ENCODE measurements at places on chromosomes 5 and 9.

- DNase-seq, result no peak
These were observed 247.5 kb downstream of the CD180 start for GRCh38 chr5:66949066-66949465.

GRCh38 chr5:4330327-4330726, 734.7 kb downstream of the IRX1 start:
- DNase-seq, result no peak

DNA sequence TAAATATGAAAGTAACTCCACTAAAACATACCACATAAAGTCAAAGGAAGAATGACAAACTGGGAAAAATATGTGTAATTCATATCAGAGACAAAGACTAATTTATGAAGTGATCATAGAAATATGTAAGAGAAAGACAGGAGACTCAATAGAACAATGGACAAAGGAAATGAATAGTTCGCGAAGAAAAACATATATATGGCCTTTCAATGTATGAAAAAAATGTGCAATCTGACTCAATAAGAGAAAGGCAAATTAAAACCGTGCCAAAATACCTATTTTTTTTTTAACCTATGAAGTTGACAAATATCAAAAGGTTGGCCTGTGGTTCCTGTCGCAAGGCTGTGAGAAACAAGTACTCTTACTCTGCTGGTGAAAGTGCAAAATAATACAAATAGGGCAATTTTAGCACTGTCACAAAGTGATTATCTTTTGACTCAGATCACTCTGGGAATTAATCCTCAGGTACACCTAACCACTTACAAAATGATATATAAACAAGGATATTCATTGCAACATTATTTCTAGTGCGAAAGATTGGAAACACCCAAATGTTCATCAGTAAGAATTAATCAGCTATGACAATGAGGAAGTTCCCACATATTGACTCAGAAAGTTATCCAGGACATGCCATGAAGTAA, 3.7 kb downstream of the C9 start:
- DNase-seq, result no peak

DNA sequence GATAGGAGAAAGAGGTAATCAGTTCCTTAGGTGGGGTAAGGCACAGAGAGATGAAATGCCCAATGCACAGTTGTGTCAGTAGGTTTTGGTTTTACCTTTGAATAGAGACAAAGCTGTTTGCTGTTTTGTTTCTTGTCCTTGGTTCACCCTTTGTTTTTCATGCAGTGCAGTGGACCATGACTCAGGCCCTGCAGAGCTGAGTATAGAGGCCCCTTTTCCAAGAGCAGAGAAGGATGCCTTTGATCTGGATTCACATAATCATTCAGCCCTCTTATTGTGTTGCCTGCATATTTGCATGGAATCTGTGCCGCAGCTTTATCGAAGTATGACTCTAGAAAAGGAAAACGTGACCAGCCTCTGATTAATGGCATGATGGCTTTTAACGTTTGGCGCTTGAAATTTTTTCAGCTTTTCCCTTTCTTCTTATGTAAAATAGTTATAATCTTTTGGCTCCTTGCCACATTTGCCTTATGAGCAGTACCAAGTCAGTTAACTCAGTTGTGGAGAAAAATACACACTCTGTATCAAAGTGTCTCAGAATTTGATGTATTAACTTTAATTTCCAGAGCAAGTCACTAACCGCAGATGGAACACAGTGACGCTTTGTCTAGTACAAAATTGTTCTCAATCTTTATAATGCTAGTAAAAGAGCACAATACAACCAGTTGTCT, 197.6 kb downstream of the KDM4C start:
- DNase-seq, result no peak

DNA sequence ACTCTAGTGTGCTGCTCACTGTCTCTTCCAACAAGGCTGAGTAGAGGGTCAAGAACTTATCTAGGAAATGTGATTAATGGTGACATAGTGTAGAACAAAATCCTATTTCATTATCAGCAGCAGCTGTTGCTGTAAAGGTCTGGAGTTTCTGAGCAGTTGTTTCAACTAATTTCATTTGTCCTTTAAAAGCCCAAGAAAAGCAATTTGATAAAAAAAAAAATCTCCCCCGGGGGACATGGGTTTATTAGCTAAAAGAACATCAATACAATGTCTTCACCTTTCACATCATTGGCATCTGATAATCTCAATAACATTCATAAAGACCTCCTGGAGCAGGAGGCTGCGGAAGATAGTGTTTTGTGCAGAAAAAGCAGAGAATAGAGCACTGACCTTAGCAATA, 468.1 kb downstream of the KCTD16 start:
- DNase-seq, result no peak

GRCh38 chr5:168364151-168364661, 72.8 kb downstream of the WWC1 start:
- no peak for DNase-seq
